ENCODE measurements at places on chromosomes 16 and 17. TPM values are rescaled to one million over a fixed set of nuclear protein-coding genes. Genes with fewer than 3 reads are reported as not detected.

DNA sequence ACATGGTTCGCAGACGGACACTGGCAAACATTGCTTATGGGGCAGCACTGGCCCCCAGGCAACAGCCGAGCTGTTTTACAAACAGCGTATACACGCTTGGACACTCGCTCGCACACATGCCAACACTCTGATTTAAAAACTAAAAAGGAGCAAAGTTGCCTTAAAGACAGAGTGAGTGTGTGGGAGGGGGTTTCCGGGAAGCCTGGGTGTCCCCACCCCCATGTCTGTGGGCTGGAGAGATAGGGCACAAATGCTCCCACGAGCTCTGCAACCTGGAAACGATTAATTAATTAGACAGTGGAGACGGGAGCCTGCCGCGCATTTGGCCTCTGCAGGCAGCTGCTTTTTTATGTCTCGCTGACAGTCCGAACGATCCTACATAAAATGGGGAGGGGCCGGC lies 107.9 kb upstream of the ZNF469 start:
- no peak for DNase-seq

DNA sequence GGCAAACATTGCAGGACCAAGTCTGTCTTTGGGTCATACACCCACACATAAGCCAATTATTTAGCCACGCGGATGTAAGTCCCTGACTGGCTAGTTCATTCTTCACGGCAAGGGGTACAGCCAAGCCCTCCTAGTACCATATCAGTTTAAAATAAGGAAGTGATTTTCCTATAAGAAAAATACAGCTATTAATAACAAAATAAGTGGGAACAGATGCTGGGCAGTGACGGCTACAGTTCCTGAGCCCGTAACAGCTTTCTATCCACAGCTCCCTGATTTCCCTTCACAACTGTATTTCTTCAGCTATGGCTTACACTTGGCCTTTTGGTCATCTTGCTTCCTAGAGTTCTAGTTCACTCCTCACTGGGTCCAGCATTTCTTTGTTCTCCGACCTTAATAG lies 542.4 kb upstream of the C16orf82 start:
- no peak for DNase-seq

- DNase-seq = no peak
These were observed 13.1 kb upstream of the MMD start for GRCh38 chr17:55434721-55435120.

- DNase-seq = no peak
These were observed 9.2 kb downstream of the GRIN2A start for GRCh38 chr16:10172848-10173655.

- no peak for DNase-seq
These were observed 5.2 kb upstream of the DLX4 start for GRCh38 chr17:49963626-49964302.

Gene CCDC154
- 2.0 TPM for total RNA-seq

Data from Panc1 (cell line).